Caco-2 (cell line): ENCODE measurements at places on chromosomes 11 and 22. TPM values are rescaled to one million over a fixed set of nuclear protein-coding genes. Genes with fewer than 3 reads are reported as not detected.

GRCh38 chr11:33207408-33207985 is 46.2 kb upstream of the CSTF3 start:
- H3K27ac ChIP-seq, result no peak overlapping the region
- H3K4me1 ChIP-seq, result no peaks in the 10 kb centered on the region
- no peak overlapping the region for H3K4me3 ChIP-seq
- no peak for DNase-seq
- no peaks in the 10 kb centered on the region for H3K27me3 ChIP-seq
- H3K36me3 ChIP-seq, result no peaks in the 10 kb centered on the region

GRCh38 chr22:40300884-40301672 is 45.2 kb upstream of the ADSL start:
- H3K36me3 ChIP-seq, result no peaks in the 10 kb centered on the region
- no peak overlapping the region for H3K27ac ChIP-seq
- no peak for DNase-seq
- H3K4me3 ChIP-seq, result no peak overlapping the region

GRCh38 chr11:121446752-121447156 is 5.4 kb upstream of the SORL1 start:
- no peak overlapping the region for H3K4me3 ChIP-seq
- H3K4me1 ChIP-seq, result peaks cover 19% of the 10 kb centered on the region
- H3K27ac ChIP-seq, result no peak overlapping the region

DNA sequence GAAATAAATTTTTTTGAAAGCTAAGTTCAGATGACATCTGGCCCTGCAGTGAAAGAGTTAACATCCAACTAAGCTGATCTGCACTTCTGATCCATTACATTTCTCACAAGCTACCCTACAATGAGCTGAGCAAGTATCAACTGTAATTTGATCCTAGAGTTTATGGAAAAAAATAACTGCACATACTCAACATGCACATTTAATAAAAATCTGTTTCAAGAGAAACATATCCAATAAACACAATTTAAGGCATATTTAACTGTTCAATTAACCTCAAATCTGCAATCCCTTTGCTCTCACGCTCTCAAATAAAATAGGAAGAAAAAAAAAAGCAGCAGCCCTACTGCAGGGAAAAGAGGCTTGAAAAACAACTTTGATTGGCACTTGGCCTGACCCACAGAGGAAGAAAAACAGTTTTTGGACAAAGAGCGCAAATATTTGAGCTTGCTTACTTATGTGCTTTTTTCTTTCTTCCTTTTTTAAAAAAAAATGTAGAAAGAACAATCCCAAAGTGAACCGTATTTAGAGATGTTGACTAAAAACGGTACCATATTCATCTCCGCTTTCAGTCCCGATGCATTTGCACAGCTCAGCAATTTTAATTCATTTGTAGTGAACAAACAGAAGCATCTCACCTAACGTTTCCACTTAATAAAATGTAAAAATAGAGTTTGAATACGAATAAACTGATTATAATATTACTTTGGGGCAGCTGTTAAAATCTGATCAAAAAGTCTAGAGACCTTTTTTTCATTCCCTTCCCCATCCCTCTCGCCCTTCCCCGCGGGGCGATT is 1.6 kb downstream of the SESN3 start:
- H3K27me3 ChIP-seq, result no peaks in the 10 kb centered on the region
- DNase-seq, result no peak
- no peak overlapping the region for H3K27ac ChIP-seq
- peaks cover 7% of the 10 kb centered on the region; the same call in 1 of the 2 replicates for H3K4me1 ChIP-seq
- H3K36me3 ChIP-seq, result no peaks in the 10 kb centered on the region

DNA sequence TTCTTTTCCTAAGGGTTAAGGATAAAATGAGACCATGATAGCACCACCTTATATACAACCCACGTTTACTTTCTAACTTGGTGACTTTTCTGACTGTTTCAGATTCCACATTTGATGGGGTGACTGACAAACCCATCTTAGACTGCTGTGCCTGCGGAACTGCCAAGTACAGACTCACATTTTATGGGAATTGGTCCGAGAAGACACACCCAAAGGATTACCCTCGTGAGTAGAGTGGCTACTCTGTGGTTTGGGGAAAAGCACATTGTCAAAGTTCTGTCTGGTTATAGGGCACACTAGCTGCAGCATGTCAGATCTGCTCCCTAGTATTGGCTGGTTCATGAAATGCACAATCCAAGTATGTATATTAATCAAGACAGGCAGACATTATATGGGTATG is 117.3 kb downstream of the SPON1 start:
- peaks cover 4% of the 10 kb centered on the region; the same call in 1 of the 2 replicates for H3K4me1 ChIP-seq
- no peaks in the 10 kb centered on the region for H3K27me3 ChIP-seq
- H3K4me3 ChIP-seq, result no peak overlapping the region
- no peaks in the 10 kb centered on the region for H3K36me3 ChIP-seq
- DNase-seq, result no peak

DNA sequence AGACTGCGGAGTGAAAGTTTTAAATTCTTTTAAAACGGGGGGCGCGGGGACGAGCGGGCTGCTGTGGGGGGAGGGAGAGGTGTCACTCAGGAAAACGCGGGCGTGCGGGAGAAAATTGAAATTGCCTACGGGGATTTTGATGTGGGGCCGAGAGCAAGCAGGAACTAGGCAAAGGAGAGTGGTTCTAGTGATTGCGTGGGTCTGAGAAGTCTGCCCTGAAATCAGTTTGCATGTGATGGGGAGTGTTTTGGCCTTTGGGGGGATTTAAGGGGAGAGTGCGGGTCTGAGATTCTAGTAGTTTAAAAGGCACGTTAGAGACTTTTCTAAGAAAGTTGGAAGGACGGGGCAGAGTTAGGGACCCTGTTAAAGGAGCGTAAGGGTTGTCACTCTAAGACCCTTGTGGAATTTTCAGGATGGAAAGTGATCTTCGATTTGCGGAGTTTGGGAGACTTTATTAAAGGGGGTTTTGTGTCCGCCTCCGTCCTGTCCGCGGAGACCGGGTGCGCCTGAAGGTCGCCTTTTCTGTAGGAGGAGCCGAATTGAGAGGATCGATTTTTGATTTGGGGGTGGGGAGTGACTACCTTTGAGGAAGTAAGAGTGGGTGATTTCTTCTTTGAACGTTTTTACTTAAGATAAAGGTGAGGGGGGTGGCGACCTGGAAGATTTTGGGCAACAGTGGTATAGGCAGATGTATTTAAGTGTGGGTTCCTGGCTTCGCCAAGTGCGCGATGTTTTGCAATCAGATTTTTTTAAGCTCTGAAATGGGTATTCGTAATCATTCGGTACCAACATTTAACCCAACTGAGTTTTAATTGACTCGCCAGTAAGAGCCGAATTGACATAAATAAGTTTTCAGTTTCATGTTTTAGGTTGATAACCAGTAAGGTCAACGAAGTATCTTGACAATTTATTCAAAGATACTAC is 1.1 kb downstream of the EED start:
- no peaks in the 10 kb centered on the region for H3K27me3 ChIP-seq
- peaks cover 40% of the 10 kb centered on the region for H3K4me1 ChIP-seq
- H3K36me3 ChIP-seq, result no peaks in the 10 kb centered on the region
- peak overlapping the region; percentile 74 for H3K4me3 ChIP-seq
- no peak overlapping the region for H3K27ac ChIP-seq

DNA sequence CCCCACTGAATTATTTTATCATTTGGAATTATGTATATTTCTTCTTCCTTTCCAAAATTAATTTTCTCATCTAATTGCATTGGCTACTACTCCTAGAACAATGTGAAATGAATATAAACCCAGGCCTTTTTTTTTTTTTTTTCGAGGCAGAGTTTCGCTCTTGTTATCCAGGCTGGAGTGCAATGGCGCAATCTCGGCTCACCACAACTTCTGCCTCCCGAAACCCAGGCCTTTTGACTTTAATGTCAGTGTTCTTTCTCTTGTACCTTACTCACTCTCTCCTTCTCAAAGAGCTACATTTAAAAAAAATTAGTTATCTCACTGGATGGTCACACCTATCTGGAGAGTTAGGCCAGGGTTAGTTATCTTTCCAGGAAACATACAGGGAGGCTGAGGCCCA is 35.3 kb upstream of the LRRC32 start:
- DNase-seq, result no peak
- H3K36me3 ChIP-seq, result no peaks in the 10 kb centered on the region
- no peak overlapping the region for H3K4me3 ChIP-seq
- peaks cover 7% of the 10 kb centered on the region for H3K4me1 ChIP-seq
- no peaks in the 10 kb centered on the region for H3K27me3 ChIP-seq

DNA sequence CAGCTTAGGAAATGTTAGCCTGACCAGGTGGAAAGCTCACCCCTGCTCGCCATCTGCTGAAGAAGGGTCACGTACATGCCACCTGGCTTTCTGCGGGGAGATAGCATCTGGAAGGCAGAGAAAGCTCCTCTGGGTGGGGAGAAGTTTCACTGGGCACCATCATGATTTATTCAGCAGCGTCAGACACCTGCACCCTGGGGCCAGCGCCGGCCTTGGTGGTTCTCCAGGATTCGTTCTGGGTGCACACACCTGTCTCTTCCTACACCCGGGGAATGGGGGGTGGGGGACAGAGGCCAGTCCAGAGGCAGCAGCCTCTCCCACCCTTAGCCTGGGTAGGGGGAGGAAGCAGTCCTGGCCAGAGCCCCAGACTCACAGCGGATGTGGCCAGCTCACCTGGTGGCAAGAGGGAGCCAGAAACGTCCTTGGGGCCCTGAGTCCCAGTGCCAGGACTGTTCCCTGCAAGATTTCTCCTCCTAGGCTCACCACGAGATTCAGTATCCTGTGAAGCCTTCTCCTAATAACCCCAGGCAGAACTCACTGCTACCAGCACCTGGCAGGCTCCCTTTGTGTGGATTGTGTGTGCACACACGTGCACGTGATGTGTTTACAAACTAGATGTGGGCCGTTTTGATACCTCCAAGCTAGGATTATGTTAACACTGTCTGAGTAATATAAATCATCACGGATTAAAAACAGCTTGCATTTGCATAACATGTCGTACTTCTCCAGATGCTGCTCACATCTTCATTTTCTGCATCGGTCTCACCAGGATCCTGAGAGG is 17.3 kb upstream of the RASD2 start:
- no peak overlapping the region for H3K27ac ChIP-seq
- H3K4me3 ChIP-seq, result no peak overlapping the region
- no peaks in the 10 kb centered on the region for H3K36me3 ChIP-seq
- H3K27me3 ChIP-seq, result no peaks in the 10 kb centered on the region
- DNase-seq, result no peak

GRCh38 chr11:17988465-17988864 is 24.4 kb downstream of the SERGEF start:
- H3K36me3 ChIP-seq, result no peaks in the 10 kb centered on the region; the same call in 1 of the 2 replicates
- no peak overlapping the region for H3K27ac ChIP-seq
- no peaks in the 10 kb centered on the region for H3K27me3 ChIP-seq
- H3K4me3 ChIP-seq, result no peak overlapping the region
- H3K4me1 ChIP-seq, result peaks cover 32% of the 10 kb centered on the region

DNA sequence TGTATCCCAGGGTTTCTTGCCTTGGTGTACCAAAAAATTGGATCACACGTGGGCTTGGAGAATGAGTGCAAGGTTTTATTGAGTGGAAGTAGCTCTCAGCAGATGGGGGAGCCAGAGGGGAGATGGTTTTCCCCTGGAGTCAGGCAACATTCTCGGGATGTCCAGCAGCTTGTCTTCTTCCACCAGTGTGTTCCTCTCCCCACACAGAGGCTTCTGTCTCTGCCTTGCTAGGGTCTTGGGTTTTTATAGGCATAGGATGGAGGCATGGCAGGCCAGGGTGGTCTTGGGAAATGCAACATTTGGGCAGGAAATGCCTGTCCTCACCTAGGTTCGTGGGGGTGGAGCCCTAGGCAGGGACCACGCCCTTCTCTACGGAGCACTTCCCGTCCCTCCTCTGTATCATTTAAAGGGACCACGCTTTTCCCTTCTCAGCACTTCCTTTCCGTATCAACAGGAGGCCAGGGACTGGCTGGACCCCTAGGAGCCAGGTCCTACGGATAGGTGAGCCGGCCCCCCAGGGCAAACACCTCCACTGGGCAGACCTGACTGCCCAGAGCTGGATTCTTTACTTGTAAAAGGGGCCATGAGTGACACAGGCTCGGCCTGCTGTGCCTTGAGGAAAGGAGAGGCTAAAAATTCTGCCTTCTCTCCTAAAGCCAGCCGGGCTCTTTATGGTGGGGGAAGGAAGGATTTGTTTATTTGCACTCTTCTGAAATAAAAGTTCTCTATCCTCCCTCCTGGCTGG is 55.3 kb upstream of the CCDC188 start:
- no peaks in the 10 kb centered on the region for H3K27me3 ChIP-seq
- H3K4me3 ChIP-seq, result no peak overlapping the region
- no peak for DNase-seq
- peaks cover 42% of the 10 kb centered on the region for H3K4me1 ChIP-seq

DNA sequence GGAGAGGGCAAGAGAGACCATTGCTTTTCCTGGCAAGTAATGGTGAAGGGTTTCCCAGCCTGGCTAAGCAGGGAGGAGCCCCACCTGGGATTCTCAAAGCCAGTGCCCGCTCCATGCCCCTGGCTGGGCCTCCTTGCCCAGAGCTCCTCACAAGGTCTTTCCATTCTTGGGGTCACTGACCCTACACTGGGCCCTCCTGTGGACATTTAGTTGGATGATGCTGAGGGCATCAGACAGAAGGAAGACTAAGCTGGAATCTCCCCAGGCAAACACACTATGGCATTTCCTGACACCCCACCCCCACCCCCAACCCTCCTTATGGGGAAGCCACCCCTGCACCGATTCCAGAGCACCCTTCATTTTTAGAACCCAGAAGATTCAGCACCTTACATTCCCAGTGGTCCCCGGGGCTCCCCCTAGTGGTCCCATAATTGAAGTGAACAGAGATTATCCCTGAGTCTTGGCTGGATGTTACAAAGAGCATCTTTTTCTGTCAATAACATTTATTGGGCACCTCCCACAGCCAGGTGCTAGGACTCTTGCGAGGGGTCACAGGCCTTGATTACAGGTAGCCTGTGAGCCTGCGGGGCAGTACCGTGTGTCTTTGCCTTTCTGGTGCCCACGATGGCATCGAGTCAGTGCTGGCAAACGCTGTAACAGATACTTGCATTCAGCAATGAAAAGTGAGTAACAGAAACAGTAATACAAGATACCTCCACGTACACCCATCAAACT is 548.5 kb downstream of the BUD13 start:
- peak; percentile 82 for DNase-seq
- no peaks in the 10 kb centered on the region for H3K36me3 ChIP-seq
- no peak overlapping the region for H3K27ac ChIP-seq
- H3K4me1 ChIP-seq, result no peaks in the 10 kb centered on the region
- no peak overlapping the region for H3K4me3 ChIP-seq

GRCh38 chr11:113730887-113731726 is 25.0 kb upstream of the TMPRSS5 start:
- peaks cover 45% of the 10 kb centered on the region for H3K4me1 ChIP-seq
- no peak overlapping the region for H3K4me3 ChIP-seq
- DNase-seq, result peak; percentile 83
- no peak overlapping the region for H3K27ac ChIP-seq
- peaks cover 3% of the 10 kb centered on the region; the same call in 1 of the 2 replicates for H3K36me3 ChIP-seq
- no peaks in the 10 kb centered on the region for H3K27me3 ChIP-seq

- H3K27me3 ChIP-seq, result no peaks in the 10 kb centered on the region
- DNase-seq, result no peak
- no peaks in the 10 kb centered on the region for H3K4me1 ChIP-seq
- no peaks in the 10 kb centered on the region for H3K36me3 ChIP-seq
- H3K27ac ChIP-seq, result no peak overlapping the region
- no peak overlapping the region for H3K4me3 ChIP-seq
Measured at GRCh38 chr11:40227730-40228129, 1231.7 kb downstream of the LRRC4C start.

Gene P4HA3
- 0.42 TPM in 1 of 2 replicates, not detected in the other for total RNA-seq

Gene CEP126
- 4.3 and 4.6 TPM in 2 replicates for total RNA-seq

Gene KCNA4
- total RNA-seq, result not detected in 2 replicates

Gene PRR5L
- total RNA-seq, result 0.12 TPM in 1 of 2 replicates, not detected in the other

Gene INS
- total RNA-seq, result not detected in 2 replicates

Gene MMP1
- 15.7 and 37.6 TPM in 2 replicates for total RNA-seq

Gene ACCS
- total RNA-seq, result 19.5 and 24.7 TPM in 2 replicates

Gene EIF1AD
- 51.2 and 55.3 TPM in 2 replicates for total RNA-seq

Gene OR2AG2
- not detected in 2 replicates for total RNA-seq

Gene PATE4
- total RNA-seq, result not detected in 2 replicates

Gene RRP7A
- 72.2 and 75.2 TPM in 2 replicates for total RNA-seq
